ENCODE measurements at places on chromosomes 13 and 19. TPM values are rescaled to one million over a fixed set of nuclear protein-coding genes. Genes with fewer than 3 reads are reported as not detected.

MTIF3 gene
- total RNA-seq: 13.0 TPM

LILRA2 gene
- total RNA-seq: not detected

WDR88 gene
- total RNA-seq: not detected

IGFL4 gene
- not detected for total RNA-seq

OSCAR gene
- total RNA-seq: 0.19 TPM

ZNF699 gene
- total RNA-seq: 15.1 TPM

RXFP2 gene
- total RNA-seq: not detected

LGALS4 gene
- 1.8 TPM for total RNA-seq

NCCRP1 gene
- not detected for total RNA-seq

GPR12 gene
- total RNA-seq: not detected

Measured in CD8-positive, alpha-beta T cell (primary cell).